ENCODE measurements at places on chromosomes 11 and 22.

GRCh38 chr11:86802601-86803051 lies 2.3 kb downstream of the PRSS23 start:
- H3K27me3 ChIP-seq = no peaks in the 10 kb centered on the region
- H3K4me3 ChIP-seq = peak overlapping the region; percentile 75
- H3K27ac ChIP-seq = no peak overlapping the region
- peaks cover 4% of the 10 kb centered on the region for H3K4me1 ChIP-seq
- no peaks in the 10 kb centered on the region for H3K36me3 ChIP-seq

DNA sequence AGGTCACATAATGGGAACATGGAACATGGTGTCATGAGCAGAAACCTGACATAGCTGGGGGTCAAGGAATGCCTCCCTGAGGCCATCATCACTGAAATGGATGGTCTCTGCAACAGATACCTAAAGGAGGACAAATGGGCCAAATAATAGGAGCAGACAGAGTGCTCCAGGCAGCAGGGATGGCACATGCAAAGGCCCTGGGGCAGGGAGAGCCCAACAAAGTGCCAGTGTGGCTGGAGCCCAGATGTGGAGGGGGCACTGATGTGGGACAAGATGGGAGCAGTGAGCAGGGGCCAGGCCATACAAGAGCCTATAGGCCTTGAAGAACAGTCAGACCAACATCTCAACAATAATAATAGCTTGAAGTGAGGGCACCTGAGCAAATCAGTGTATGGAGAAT lies 497.8 kb downstream of the MN1 start:
- no peaks in the 10 kb centered on the region for H3K4me1 ChIP-seq
- H3K4me3 ChIP-seq = no peak overlapping the region
- H3K36me3 ChIP-seq = no peaks in the 10 kb centered on the region
- H3K27me3 ChIP-seq = no peaks in the 10 kb centered on the region
- H3K27ac ChIP-seq = no peak overlapping the region

GRCh38 chr11:82996966-82997606 lies 74.6 kb downstream of the RAB30 start:
- no peak overlapping the region for H3K27ac ChIP-seq
- H3K4me3 ChIP-seq = no peak overlapping the region

DNA sequence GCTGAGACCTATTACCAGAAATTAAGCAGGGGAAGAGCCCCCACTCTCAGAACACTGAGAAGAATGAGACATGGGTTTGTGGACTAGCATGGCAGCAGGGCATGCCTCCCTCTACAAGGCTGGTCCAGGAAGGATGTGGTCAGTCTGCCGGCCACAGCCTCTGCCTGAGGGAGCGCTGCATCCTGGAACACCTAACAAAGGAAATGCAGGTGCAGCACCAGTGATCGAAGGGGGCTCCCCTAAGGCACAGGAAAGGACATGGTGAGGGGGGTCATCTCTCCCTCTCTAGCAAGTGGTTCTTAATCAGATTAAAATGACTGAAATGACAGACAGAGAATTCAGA lies 40.6 kb upstream of the ARL14EP start:
- no peaks in the 10 kb centered on the region for H3K4me1 ChIP-seq
- no peak for DNase-seq
- no peaks in the 10 kb centered on the region for H3K36me3 ChIP-seq
- no peak overlapping the region for H3K4me3 ChIP-seq
- no peak overlapping the region for H3K27ac ChIP-seq

GRCh38 chr22:19176175-19176643 lies 2.3 kb downstream of the SLC25A1 start:
- H3K36me3 ChIP-seq = no peaks in the 10 kb centered on the region
- H3K4me3 ChIP-seq = no peak overlapping the region
- no peaks in the 10 kb centered on the region for H3K4me1 ChIP-seq
- no peaks in the 10 kb centered on the region for H3K27me3 ChIP-seq

DNA sequence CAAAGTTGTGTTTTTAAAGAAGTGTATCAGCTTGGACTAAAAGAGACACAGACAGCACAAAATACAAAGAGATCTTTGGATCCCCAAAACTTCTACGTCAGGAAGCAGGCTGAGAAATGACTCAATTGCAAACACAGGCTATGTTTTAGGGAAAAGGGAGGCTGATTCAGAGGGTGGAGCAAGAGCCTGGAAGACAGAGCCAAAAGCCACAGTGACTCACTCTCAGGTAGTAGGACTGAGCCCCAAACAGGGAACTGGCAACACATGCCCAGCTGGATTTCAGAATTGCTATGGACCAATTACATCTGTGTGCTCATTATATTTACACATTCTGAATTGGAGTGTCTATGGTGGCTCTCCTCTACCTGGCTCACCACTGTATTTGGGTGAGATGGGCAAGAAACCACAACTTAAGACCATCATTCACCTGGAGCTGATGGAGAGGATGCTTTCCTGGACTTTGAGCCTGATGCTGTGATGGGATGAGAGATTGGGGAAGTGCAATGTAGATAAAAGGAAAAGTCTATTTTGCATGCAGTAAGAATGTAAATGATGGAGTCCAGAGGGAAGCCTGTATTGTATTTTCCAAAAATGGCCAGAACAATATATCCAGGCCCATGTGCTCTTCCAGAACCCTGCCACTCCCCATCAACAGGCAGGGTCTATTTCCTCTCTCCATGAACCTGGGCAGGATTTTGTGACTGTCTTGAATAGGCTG lies 20.8 kb upstream of the LINC01488 start:
- no peak overlapping the region for H3K4me3 ChIP-seq
- no peak overlapping the region for H3K27ac ChIP-seq
- no peaks in the 10 kb centered on the region for H3K27me3 ChIP-seq
- no peaks in the 10 kb centered on the region for H3K36me3 ChIP-seq
- peak; percentile 46 for DNase-seq

GRCh38 chr11:73085189-73085875 lies 56.8 kb downstream of the FCHSD2 start:
- no peaks in the 10 kb centered on the region for H3K36me3 ChIP-seq
- no peak for DNase-seq
- H3K27me3 ChIP-seq = no peaks in the 10 kb centered on the region

- H3K27ac ChIP-seq = no peak overlapping the region
- no peaks in the 10 kb centered on the region for H3K27me3 ChIP-seq
- no peak for DNase-seq
- H3K4me1 ChIP-seq = no peaks in the 10 kb centered on the region
- no peak overlapping the region for H3K4me3 ChIP-seq
These were observed 7.0 kb downstream of the RIN1 start for GRCh38 chr11:66329165-66329673.

DNA sequence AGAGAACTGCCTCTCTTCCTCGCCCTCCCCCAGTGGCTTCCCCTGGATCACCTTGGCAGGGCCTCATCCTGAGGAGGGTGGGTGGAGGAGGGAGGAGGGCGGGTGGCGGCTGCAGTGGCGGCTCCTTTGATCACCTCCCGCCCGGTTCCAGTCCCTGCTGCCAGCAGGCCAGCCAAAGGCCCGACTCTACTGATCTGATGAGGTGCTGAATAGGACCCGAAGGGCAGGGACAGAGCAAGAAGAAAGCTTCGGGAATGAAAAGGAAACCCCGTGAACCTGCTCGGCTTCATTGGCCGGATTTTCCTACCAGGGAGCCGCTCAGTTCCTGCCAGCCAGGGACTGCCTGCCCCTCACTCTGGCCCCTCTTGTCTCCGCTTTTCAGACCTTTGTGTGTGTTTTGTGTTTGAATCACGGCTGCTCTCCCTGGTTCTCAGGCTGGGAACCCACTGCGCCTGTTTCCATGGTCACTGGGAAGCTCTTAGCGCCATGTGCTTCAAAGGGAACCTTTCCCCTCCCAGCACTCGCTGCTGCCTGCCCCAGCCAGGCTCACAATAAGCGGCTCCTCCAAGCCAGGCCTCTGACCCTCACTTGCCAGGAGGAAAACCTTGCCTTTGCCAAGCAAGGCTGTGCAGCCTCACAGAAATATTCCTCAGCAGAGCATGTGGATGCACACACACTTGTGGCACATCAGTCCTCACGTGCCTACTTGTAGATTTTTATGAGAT lies 56.8 kb downstream of the C22orf31 start:
- no peaks in the 10 kb centered on the region for H3K36me3 ChIP-seq
- peak; percentile 60 for DNase-seq
- no peaks in the 10 kb centered on the region for H3K27me3 ChIP-seq
- no peak overlapping the region for H3K4me3 ChIP-seq
- H3K27ac ChIP-seq = peak overlapping the region; percentile 3
- no peaks in the 10 kb centered on the region for H3K4me1 ChIP-seq

All from aorta (tissue), 5 donors.